CMK (cell line): ENCODE measurements at places on chromosomes 2 and 18.

- DNase-seq = no peak
These were observed 20.5 kb downstream of the CFAP65 start for GRCh38 chr2:219020604-219021365.

- DNase-seq = no peak
These were observed 55.7 kb downstream of the ACSL3 start for GRCh38 chr2:222916229-222917197.

- DNase-seq = no peak
These were observed 88.5 kb downstream of the VAPA start for GRCh38 chr18:10002280-10002679.

DNA sequence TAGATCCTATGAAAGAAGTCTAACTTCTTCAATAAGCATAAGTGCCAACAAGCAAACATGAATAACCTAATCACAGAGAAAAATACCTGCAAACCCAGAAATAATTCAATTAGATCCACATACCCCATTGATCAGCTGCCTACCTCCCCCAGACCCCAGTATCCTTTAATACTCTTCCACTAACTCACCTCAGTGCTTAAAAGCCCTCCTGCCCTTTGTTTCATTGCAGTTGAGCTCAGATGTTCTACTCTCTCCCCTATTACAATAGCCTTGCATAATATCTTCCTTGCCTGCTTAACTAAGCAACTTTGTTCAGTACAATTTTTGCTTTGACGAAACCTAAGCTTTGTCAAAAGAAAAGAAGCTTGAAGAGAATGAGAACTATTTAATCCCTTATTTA lies 156.0 kb upstream of the ZC3H15 start:
- DNase-seq = no peak

- DNase-seq = no peak
These were observed 573.5 kb upstream of the SETBP1 start for GRCh38 chr18:44107187-44107586.

- no peak for DNase-seq
These were observed 47.0 kb downstream of the KIF5C start for GRCh38 chr2:148922062-148922461.

DNA sequence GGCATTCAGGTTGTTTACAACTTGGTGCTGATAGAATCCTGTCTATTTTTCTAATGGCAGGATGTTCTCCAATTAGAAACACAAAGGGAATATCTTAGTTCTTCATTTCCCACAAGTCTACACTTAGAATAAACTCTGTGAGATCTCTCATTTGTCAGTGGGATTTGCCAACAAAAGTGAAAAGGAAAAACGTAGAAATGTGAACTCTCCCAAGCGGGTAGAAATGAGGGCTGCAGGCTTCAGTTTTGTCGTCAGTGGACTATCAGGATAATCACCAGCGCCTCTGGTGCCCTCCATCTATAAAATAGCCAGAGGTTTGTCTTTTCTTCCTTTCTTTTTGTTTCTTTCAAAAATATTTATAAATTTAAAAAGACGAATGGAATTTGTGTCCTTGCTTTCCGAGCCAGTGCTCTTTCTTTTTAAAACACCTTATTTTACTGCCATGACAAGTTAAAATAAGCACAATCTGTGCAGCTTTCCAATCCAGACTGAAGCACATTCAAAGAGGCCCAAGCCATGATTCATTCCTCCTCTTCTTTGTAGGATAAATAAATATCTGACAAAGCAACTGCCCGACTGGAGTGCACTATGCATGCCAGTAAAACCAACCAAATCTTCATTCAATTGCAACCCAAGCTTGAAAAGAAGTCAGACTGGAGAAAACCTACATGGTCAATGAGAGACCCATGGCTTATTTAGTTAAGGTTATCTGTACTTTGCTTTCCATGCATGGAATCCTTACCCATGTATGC lies 185.8 kb downstream of the ANKRD44 start:
- DNase-seq = no peak

DNA sequence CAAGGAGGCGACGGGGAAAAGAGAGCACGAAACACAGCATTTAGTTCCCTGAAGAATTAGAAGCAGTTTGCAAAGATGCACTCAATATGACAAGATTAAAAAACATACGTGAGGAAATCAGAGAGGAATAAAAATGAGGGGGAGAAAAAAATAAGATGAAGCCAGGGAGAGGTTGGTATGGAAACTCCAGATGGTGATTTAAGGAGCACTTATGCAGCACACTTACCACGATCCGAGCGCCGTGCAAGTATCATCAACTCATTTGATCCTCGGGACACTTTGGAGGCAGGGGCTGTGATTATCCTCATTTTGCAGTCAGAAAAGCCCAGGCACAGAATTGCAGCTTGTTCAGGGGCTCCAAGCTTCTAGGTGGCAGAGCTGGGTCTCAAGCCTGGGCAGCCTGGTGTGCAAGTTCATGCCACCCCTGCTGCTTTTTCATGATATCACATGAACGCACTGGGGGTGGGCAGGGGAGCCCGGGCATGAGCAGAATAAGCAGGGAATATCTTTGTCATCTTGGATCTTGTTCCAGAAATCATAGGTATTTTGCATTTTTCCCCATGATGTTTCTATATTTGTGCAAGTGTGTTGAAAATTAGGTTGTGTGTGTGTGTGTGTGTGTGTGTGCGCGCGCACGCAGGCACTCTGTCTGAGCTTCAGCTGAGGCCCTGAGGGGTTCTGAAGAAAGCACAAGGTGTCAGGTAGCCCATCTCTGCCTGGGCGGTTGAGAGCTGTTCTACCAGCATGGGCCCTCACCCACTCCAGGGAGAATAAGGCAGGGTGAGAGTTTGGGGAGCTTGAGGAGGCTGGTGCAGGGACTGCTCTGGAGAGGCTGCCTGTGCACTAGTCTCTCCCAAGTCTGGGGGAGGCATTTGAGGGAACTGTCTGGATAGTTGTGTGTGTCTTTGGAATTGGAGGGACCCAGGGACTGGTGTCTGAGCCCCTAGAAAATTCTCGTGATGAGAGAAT lies 25.0 kb upstream of the PDIA6 start:
- no peak for DNase-seq

DNA sequence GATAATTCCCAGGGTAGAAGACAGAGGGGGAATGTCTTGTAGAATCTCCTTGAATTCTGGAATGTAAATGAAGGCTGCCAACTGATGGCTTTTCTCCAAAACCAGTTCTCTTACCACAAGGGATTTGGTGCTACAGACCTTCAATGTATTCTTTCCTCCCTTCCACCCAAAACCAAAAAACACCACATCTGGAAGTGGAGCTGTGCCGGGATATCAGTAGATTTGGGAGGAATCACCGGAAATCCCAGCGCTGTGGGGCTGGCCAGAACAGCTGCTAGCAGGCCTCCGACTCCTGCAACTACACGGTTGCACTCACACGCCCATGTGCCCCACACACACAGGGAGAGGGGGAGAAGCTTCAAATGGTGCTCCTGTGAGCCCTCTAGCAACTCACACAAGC lies 45.7 kb downstream of the RPL31 start:
- DNase-seq = no peak

GRCh38 chr2:25649786-25650185 lies 23.6 kb downstream of the DTNB start:
- no peak for DNase-seq

DNA sequence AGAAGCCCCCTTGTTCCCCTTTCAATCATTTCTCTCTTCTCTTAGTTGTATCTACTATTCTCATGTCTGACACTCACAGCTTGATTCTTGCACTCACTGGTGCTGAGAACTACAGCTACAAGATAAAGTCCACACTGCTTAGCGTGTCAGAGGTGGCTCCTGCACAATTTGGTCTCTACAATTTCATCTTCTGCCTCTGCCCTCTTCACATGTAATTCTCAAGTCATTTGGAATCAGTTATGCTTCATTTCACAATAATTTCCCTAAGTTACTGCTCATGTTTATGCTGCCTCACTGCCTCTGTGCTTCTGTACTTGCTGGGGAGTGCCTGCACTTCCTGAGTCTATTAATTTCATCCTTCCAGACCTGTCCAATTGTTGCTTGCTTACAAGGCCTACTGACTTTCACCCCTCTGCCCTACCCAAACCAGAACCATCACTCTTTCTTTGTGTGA lies 11.6 kb upstream of the NAB1 start:
- no peak for DNase-seq

GRCh38 chr2:176149939-176150583 lies 1.3 kb upstream of the HOXD4 start:
- no peak for DNase-seq

- DNase-seq = no peak
These were observed 964 bp upstream of the ST3GAL5 start for GRCh38 chr2:85889627-85890281.

DNA sequence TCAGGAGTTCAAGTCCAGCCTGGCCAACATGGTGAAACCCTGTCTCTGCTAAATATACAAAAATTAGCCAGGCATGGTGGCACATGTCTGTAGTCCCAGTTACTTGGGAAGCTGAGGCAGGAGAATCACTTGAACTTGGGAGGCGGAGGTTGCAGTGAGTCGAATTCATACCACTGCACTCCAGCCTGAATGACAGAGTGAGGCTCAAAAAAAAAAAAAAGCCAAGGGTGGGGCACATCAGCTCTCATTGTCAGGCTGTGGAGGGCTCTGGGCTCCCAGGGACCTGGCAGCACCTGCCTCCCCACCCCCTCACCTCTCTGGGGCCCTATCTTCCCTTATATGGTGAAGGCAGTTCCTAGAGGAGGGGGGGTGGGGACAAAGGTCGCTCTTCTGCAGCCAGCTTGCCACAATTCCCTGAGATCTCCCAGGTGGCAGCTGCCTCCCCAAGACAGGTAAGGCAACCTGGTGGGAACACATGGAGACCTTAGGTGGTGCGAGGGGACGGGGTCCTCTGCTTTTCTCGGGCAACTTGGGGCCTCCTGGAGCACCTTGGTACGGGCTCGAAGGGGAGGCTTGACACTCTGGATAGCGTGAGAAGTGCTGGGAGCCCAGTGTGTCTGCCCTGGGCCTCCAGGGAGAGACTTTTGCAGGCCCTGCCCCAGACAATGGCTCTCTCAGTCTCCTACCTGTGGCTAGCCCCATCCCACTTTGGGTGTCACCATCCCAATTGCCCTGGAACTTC lies at the start of gene VIL1:
VIL1 (plus strand) TSS at position 407 of the 742 bp plus-strand sequence. CDS start 4,656 bp downstream, outside the sequence.
- no peak for DNase-seq
